ENCODE measurements at places on chromosomes 12 and 14.

DNA sequence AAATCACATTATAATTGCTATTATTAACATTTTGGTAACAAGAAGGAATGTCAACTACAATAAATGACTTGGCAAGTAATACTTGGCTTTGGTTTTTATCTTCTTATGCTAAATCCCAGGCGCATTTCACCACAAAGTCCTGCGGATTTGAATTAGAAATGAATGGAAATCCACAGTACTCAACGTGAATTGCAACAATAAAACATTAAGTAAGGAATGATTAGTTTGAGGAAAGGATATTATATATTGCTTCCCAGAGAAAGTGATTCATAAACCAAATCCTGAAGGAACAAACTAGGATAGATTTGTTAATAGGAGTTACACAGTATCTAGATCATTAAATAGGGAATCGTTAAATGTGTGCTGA is 1089.7 kb downstream of the TRHDE start:
- no peak for DNase-seq

GRCh38 chr14:37122288-37122687 is 50.1 kb downstream of the SLC25A21 start:
- DNase-seq, result no peak

- DNase-seq, result no peak
Observed at GRCh38 chr12:93090731-93091172, 161.7 kb upstream of the EEA1 start.

DNA sequence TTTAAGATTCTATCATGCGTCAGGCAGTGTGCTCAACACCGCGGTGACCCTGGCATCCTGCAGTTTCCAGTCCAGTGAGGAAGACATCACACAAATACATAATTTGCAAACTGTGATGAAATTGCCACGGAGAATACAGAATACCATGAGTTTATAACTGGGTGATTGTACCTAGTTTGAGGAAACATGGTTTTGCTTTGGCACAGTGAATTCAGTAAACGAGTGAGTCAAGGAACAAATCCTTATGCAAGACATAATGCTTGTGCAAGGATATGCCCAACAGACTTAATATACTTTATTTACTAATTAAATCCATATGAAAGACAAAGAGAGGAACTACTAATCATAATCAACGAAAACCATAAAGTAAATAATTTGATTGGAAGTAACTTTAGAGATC is 311.8 kb upstream of the TMTC1 start:
- DNase-seq, result no peak

GRCh38 chr12:107884769-107885694 is 110.5 kb downstream of the ASCL4 start:
- peak; percentile 14 for DNase-seq

GRCh38 chr14:33611405-33612196 is 339.3 kb downstream of the EGLN3 start:
- no peak for DNase-seq

GRCh38 chr14:95500201-95500681 is 16.2 kb downstream of the SYNE3 start:
- no peak for DNase-seq

DNA sequence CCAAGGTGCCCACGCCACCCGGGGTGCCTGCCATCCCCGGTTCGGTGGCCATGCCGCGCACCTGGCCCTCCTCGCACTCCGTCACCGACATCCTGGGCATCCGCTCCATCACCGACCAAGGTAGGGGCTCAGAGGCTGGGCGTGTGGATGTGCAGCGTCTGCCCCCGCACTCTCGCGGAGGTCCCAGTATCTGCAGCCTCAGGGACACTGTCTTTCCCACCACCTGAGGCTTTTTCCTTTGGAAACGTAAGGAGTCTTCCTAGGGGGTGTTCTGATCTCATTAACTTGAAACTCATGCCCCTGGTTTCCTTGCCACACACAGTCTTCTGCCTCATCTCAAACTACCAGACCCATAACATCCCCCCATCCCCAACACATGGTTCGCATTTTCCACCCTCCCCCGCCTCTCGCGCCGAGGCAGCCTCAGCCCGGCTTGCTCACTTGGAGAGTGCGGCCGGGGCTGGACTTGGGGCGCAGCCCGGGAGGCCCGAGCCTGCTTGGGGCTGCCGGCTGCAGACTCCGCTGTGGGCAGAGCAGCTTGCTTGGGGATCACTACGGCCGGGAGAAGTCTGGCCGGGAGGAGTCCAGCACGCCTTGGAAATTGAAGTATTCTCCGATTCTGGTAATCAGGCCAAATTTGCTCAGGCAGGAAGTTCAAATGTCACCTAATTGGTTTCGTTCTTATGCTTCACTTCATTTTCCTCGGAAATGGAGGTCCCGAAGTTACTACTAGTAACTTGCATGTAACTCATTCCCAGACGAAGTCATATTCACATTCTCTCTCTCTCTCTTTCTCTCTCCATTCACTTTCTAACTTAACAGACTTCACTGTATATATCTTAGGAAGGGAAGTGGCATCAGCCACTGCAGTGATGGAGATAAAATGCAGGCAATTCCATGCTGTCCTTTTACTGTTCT is 2.0 kb downstream of the PAX9 start:
- DNase-seq, result no peak

DNA sequence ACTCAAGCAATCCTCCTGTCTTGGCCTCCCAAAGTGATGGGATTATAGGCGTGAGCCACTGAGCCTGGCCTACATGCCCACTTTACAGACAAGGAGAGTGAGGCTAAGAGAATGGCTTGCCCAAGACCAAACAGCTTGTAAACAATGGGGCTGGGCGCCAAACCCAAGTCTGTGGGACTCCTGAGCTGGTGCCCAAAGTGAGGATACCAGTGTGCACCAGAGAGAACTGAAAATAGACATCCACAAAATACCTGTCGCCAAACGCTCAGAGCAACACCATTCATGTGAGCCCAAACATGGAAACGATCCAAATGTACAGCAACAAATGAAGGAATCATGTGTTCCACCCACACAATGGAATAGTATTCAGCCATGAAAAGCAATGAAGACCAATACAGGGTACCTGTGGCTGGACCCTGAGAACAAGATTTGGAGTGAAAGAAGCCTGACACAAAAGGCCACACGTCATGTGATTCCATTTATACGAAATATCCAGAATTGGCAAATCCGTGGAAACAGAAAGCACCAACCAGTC is 38.2 kb downstream of the CCNK start:
- no peak for DNase-seq

DNA sequence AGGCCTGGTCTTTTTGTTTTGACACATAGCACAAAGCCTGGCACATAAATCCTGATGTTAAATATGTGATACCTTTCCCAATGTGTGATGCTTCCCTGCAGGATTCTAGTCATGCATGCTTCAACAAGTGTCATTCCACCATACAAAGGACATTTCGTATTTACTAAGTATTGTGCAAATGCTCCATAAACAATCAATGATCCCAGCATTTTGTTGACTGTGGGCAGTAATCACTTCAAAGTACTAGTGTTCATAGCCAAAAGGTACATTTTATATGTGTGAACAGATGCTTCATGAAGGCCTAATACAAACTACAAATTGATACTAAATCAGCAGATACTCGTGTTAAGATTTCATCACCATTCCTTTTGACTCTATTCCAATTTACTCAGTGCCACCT is 4.4 kb downstream of the CCNB1IP1 start:
- no peak for DNase-seq

DNA sequence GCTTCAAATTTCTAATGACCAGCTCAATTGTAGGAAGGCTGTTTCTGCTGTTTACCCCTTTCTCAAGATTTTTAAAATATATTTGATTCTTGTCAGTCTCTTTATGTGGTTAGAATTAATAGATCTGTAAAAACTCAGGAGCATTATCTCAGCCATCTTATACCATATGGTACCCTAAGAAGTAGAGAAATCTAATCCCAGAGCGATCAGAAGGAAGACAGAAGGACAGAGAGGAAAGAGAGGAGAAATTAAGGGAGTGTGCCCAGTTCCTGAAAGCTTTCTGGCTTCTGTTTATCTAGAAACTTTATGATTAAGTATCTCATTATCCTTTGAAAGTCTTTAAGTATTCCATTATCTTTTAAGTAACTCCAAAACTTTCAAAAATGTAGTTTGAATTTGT is 152.1 kb upstream of the NAV3 start:
- no peak for DNase-seq

GRCh38 chr14:90892970-90893369 is 76.7 kb upstream of the TTC7B start:
- DNase-seq, result no peak

DNA sequence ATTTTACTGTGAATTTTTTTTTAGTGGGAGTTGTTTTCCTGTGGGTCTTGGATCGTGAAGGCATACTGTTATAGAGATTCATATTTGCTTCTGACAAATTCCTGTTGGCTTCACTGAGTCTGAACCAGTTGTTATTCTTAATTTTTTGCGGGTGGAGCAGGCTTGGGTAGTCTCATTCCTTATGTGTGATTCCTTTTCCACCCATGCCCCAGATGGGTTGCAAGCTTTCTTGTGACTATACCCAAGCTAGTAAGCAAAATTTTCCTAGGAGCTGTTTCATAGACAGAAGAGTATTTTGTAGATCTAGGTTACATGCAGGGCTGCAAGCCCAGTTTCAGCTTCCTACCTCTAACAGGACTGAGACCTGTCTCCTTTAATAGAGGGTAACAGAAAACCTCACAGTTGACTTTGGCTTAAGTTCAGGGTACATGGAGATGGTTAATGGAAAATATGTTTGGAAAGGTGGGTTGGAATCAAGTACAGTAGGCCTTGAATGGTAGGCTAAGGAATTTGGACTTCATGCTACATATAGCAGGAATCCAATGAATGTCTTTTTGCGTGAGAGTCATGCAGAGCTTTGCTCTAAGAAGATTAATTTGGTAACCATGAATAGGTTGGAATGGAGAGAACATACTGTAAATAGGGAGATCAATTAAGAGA is 29.0 kb downstream of the TRMT5 start:
- DNase-seq, result no peak

DNA sequence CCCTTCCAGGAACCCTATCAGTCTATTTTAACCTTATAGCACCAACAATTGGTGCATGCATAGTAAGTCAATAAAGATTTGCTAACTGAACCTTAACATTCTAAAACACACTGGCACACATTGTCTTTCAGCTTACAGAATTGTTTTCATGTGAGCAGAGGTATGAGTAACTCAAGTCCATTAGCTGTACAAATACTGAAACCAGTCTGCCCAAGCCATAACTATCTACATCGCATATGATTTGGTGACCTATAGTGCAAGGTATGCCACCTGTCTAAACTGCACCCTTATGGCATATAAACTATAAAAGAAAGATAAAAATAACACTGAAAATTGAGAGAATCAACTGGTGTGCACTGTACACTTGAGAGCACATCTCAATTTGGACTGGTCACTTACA is 34.8 kb downstream of the SBNO1 start:
- no peak for DNase-seq

DNA sequence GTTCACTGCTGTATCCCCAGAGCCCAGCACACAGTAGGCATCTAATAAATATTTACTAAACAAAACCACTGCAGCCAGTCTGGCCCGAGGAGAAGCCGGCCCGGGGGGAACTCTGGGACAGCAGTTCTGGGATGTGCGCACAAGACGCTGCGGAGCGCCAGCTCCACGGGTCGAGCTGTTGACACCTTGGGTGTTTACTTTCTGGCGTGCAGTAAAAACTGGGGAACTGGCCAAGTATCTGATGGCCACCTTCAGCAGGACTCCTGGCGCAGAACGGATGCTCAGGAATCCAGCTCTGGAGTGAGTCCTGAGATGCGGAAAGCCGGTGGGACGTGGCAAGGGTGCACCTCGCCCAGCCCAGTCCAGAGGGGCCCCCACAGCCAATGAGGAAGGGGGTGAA is 65.6 kb downstream of the NCOR2 start:
- no peak for DNase-seq

DNA sequence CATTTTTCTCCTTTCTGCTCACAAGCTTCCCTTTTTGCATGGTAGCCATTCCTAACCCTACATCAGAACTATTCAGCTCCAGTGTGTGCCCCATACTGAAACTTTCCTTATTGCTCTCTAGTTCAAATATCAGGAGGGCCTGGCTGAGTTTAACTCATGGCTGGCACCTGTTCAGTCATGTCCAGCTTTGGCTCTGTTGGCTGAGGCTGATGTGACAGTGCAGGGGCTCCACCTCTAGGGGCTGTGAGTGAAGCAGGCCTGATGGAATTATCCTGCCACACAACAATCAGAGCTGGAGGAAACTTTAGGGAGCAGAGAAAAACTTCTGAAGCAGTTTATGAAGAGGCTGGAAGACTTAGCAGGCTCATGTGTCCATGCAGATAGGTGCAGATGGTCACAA is 8.5 kb downstream of the COQ6 start:
- DNase-seq, result no peak

DNA sequence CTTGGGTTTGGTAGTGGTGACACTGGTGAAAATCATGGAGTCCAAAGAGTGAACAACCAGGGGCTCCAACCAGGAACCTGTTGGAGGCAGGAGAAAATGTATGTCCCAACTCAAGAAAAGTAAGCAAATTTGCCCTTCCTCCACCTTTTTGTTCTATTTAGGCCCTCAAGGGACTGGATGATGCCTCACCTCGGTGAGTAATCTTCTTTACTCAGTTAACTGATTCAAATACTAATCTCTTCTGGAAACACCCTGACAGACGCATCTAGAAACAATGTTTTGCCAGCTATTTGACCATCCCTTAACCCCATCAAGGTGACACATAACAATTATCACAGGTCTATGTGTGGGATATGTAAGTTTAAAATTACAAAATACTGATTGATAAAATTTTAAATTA is 272.4 kb upstream of the FOXG1 start:
- DNase-seq, result no peak

Data from NCI-H510A (cell line).